ENCODE measurements at places on chromosomes 12 and 14.

DNA sequence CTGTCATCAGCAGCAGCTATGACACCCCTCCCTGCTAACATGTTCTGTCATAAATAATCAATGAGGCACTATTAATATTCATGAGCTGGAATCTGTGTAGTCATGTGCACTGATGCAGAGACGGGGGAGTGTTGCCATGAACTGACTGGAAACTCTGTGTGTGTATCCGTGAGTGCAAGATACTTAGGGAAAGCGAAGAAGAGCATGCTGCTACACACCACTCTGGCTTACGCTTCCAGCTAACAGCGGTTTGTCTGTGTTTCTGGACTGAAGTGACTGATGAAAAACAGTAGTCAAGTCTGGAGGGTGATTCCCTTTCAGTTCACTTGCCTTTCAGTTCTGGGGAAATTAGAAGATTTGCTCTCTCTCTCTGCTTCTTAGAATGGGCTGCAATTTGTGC, 249.4 kb downstream of the PDZRN4 start:
- DNase-seq, result no peak

DNA sequence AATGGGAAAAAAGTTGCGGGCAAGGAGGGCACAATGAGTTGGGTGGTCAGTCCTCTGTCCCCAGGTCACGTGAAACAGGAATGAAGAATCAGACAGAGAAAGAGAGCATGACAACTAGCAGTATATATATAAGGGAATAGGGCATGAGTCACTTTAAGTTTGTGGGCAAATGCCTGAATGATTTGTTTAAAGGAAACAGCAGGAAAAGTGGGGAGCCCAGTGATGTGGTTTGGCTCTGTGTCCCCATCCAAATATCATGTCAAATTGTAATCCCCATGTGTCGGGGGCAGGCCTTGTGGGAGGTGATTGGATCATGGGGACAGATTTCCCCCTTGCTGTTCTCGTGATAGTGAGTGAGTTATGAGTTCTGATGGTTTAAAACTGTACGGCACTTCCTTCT, 195.3 kb upstream of the IGF1 start:
- no peak for DNase-seq

- no peak for DNase-seq
Measured at GRCh38 chr14:34297786-34298520, 164.1 kb downstream of the SPTSSA start.

GRCh38 chr14:65301862-65302539, 110.5 kb upstream of the FUT8 start:
- no peak for DNase-seq

DNA sequence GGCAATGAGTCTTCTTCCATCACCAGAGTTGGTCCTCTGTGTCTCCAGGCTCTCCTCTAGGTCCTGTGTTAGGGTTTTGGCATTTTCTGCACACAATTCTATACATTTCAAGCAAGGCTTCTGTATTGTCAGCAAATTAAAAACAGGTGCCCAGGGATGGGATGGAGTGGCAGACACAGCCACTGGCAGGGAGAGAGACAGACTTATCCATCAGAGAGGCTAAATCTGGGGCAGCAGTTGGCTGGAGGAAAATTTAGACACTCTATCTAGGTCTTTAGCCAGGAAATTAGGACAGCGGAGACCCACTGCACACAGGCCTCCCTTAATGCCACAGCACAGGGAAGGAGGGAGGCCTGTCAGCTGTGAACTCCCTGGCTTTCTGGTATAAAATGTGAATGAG, 20.2 kb downstream of the PLEKHD1 start:
- no peak for DNase-seq

GRCh38 chr12:3307389-3307788, 183.6 kb upstream of the PRMT8 start:
- no peak for DNase-seq

GRCh38 chr12:38588624-38589305, 272.2 kb downstream of the ALG10B start:
- no peak for DNase-seq

- no peak for DNase-seq
Measured at GRCh38 chr12:96257550-96258103, 63.5 kb downstream of the ELK3 start.

Data from H9 (cell line).